Osteocyte (in vitro differentiated cells): ENCODE measurements at places on chromosomes 16 and 17. TPM values are rescaled to one million over a fixed set of nuclear protein-coding genes. Genes with fewer than 3 reads are reported as not detected.

GRCh38 chr16:57798953-57799599 lies 3.2 kb downstream of the KIFC3 start:
- no peak for DNase-seq

- no peak for DNase-seq
These were observed 66.4 kb downstream of the OR1D5 start for GRCh38 chr17:2996810-2997670.

GRCh38 chr17:43733956-43734355 lies 24.6 kb downstream of the SOST start:
- no peak for DNase-seq

DNA sequence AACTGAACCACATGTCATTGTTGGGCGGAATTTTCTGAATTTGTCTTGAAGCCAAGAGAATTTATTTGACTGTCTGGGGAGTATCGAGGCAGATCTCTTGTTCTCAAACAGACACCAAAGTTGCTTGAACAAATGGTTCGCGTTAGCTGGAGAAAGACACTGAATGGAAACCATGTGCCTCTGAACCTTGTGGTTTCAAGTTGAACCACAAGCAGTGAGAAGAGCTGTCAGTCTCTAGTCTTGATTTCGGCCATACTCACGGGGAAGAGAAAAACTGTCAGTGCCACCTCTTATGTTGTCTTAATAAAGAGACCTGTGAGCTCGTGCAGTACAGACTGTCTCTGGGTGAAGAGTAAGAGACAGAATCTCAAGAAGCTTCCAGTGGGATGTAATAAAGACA lies 886.5 kb upstream of the SOX9 start:
- no peak for DNase-seq

GRCh38 chr16:27408602-27409031 lies 6.6 kb downstream of the IL21R start:
- DNase-seq: no peak

- DNase-seq: no peak
These were observed 6.7 kb downstream of the SHMT1 start for GRCh38 chr17:18356624-18357023.

GRCh38 chr17:72614476-72614870 lies 478.0 kb downstream of the SLC39A11 start:
- DNase-seq: no peak

AXIN2 gene
- total RNA-seq: 16.6 and 17.0 TPM in 2 replicates

GRCh38 chr17:61289408-61290385 lies 109.9 kb upstream of the TBX2 start:
- DNase-seq: no peak

DNA sequence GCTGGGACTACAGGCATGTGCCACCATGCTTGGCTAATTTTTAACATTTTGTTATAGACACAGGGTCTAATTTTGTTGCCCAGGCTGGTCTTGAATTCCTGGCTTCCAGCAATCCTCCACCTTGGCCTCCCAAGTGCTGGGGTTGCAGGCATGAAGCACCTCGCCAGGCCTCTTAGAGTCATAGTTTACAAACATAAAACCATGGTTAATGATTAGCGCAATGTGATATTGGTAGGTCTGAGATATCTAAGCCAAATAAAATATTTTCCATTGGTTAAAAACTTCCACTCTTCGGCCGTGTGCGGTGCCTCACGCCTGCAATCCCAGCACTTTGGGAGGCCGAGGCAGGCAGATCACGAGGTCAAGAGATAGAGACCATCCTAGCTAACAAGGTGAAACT lies 16.6 kb downstream of the TXNDC11 start:
- no peak for DNase-seq

HOXB6 gene
- total RNA-seq: not detected in 2 replicates

- DNase-seq: no peak
These were observed 9.7 kb downstream of the ADGRG3 start for GRCh38 chr16:57677622-57678369.
